ENCODE measurements at places on chromosomes 11 and 22.
A peak's percentile ranks its signal among the peaks of the same experiment; 100 is the strongest.

- no peak for DNase-seq
These were observed 29.1 kb downstream of the NFRKB start for GRCh38 chr11:129866311-129866710.

GRCh38 chr11:93984196-93984567, 37.0 kb upstream of the HEPHL1 start:
- DNase-seq: no peak

DNA sequence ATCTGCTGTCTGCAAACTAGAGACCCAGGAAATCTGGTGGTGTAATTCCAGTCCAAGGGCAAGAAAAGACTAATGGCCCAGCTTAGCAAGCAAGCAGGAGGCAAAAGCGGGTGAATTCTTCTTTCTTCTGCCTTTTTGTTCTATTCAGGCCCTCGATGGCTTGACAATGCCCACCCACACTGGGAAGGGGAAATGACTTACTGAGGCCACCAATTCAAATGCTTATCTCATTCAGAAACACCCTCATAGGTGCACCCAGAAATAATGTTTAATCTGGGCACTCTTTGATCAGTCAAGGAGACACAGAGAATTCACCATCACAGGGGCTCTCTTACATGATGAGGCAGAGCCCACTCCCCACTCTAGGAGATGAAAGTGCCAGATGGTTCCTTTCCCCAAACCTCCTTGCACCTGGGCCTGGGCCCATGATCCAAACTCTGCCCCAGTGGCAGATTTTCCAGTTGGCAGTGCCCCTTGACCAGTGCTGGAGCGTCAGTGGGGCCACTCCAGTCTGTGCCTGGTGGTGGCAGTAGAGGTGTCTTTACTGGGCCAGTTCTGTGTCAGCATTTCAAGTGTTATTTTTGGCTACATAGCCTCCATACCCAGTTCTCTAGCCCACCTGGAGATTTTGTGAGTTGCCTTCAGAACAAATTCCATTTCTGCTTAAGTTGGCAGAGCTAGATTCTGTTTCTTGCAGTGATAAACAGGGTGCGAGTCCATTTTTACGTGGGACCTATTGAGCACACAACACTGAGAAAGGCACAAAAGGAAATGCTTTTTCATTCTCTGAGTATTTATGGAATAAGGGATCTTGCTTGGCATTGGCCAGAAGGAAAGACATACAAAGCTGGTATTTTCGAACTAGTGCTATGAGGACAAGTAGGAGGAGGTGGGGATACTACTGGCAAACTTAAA, 7.5 kb downstream of the ELMOD1 start:
- no peak for DNase-seq

GRCh38 chr11:45028911-45029682, 78.4 kb upstream of the TP53I11 start:
- DNase-seq: no peak

DNA sequence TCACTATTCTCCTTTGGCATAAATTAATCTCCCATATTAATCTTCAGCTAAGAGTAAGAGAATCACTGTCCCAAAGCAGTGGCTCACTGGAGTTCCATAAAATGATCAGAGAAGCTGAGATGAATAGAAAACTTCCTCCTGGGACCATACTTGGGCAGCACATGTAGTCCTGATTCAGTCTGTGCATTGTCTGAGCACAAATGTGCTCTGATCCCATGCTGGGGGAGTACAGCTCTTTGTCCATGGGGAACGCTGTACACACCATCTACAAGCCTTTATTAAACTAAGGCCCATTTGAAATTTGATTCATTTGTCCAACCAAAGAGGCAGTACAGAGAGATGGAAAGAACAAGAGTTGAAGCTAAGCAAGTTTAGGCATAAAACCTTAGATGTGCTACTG, 147.4 kb upstream of the PGR start:
- DNase-seq: no peak

GRCh38 chr11:12417691-12418611, 40.6 kb downstream of the PARVA start:
- DNase-seq: no peak

GRCh38 chr11:58301576-58301975, 33.5 kb upstream of the OR10W1 start:
- DNase-seq: no peak

DNA sequence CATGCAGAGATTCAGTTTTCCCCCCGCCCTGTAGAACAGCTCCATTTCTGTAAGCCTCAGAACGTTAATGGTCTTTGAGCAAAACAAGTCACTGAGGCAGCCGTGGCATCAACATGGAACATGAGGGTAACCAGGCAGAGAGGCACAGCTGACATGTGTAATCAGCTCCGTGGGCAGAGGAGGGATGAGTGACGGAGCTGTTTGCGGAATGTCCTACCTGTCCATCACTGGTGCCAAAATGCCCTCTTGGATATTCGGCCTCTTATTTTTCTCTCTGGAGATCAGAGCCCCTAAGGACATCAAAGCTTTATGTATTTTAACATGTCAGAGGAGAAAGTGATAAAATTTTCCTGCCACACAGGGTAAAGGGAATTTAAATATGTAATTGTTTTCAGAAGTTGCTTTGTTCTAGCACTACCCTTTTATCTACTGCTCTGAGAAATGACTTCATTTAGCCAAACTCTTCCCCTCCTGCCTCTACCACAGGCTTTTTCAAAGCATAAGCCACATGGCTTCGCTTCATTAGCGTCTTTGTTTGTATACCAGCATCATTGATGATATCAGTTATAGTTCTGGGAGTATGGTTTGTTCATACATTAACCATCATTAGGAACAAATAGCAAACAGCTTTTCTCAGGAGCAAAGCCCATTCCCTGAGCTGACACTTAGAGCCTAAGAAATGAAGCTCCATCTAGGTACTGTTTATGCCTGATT, 32.9 kb downstream of the C11orf71 start:
- DNase-seq: no peak

- DNase-seq: peak; percentile 67
These were observed 57.0 kb downstream of the LRRC74B start for GRCh38 chr22:21102659-21103267.

DNA sequence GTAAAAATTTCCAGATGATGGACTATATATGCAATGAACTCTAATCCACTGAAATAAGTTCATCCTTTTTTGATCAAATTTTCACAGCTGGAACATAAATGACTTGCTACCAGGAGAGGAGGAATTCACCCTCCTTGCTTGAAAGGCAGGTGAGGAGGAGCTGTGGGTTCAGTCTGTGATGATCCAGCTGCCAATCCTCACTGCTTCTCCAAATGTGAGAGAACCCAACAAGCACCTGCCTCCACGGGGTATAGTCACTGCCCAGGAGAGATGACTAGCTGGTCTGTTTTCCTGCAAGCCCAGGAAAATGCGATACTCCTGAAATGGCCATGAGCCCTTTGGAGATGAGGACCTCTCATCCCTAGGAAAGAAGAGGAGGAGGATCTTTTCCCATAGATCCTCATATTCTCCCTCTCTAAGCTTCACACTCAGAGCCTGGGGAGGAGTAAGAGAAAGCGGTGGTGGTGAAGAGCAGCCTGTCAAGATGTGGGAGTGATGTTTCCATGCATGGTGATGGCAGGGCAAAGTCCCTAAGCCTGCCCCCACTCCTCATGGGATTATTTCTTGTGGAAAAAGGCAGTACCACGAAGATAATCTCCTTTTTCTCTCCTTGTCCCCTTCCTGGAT, 77.9 kb upstream of the USP47 start:
- no peak for DNase-seq

DNA sequence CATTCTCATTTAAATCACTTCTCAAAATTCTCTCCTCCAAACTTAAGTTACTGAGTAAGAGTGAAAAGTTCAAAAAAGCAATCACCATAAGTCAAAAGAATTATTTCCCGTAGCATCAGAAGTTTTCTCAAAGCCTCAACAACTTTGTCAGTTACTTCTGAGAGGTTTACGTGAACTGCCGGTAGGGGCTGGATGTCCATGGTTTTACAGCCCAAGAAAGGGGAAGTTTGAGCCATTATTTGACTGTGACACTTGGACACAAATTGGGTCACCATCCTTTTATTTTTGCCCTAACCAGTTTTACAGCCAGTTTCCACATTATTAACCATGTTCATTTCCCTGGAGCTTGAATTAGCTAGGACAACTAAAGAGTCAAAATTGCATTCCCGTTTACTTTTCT, 7.5 kb downstream of the POU2AF3 start:
- no peak for DNase-seq

GRCh38 chr22:39117585-39118191, 20.6 kb downstream of the APOBEC3H start:
- DNase-seq: peak; percentile 72

DNA sequence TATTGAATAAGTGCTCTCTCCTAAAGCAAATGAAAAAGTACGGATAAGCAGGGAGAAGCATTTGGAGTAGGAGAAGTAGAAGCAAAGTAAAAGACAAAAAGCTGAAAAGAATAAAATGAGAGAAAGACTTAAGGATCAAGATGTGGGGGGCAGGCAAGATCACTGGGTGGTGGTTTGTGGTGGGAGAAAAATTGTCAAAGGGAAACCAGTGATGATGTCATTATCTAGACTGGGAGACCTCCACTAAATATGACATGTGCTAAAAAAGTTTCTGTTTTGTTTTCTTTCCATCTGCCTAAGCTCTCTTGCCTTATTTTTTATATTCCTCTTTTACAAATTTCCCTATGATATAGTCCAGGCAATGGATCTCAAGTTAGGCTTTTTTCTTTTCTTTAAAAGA, 14.8 kb upstream of the MAML2 start:
- no peak for DNase-seq

- DNase-seq: no peak
These were observed 1046.1 kb downstream of the DLG2 start for GRCh38 chr11:84581083-84581482.

- DNase-seq: no peak
These were observed 194.1 kb upstream of the LARGE1 start for GRCh38 chr22:34114406-34114805.

DNA sequence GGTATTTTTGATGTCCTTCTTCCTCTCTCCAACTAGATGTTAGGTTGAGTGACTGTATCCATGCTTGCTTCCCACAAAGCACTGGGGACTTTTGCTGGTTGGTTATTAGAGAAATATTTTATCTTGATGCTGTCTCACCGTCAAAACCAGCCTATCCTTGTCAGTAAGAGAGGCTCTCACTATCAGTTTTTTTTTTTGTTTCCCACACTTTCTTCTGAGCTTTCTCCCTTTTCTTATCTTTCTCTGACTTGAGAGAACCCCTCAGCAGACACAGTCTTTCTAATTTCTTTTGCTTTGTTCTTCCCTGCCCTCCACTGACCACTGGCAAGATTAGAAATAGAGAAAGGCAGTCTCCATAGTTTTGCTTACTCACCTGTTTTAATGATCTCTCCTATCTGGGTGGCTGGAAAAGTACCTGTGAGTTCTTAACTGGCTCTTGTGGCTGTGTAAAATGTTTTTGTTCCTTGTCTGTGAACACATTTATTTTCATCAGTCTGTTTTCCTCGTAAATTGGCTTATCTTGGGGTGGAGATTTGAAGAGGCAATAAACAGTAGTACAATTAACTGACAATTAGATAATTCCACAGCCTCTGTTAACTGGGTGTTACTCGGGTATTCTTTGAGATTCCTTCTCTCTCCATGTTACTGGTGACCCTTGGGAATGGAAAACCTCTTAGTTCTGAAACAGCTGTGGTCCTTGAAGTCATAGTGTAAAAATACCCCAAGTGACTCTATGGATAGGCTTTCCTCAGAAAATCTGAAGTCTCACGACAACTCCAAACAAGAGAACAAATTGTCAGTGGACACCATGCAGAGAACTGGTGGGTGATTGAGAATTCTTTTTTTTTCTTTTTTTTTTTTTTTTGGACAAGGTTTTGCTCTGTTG, at the start of gene NXPE1:
NXPE1 (minus strand) TSS at position 457 of the 886 bp plus-strand sequence. CDS start 8,680 bp downstream, outside the sequence.
- DNase-seq: no peak

- no peak for DNase-seq
These were observed 53.1 kb downstream of the GGTLC2 start for GRCh38 chr22:22697377-22698117.

DNA sequence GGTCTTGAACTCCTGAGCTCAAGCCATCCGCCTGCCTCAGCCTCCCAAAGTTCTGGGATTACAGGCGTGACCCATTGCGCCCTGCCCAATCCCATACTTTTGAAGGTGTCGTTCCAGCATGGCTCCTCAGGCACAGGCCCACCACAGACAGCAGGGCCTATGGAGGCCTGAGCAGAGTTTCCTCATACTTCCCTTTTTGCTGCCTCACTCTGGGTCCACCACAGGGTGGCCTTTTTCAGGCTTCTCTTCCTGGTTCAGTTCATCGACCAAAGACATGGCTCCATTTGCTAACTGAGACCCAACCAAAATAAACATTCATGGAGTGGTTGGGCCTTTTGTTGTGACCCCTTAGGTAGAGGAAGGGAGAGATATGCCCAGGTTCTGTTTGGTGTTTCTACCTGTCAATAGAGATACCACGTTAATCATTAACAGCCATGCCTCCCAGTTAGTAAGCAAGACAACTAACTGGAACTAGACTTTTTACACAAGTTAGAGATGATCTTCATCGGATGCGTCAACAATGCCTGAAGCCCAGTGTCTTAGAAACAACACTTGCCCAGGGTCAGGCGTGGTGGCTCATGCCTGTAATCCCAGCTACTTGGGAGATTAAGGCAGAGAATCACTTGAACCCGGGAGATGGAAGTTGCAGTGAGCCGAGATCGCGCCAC, 35.1 kb downstream of the TRIOBP start:
- no peak for DNase-seq

DNA sequence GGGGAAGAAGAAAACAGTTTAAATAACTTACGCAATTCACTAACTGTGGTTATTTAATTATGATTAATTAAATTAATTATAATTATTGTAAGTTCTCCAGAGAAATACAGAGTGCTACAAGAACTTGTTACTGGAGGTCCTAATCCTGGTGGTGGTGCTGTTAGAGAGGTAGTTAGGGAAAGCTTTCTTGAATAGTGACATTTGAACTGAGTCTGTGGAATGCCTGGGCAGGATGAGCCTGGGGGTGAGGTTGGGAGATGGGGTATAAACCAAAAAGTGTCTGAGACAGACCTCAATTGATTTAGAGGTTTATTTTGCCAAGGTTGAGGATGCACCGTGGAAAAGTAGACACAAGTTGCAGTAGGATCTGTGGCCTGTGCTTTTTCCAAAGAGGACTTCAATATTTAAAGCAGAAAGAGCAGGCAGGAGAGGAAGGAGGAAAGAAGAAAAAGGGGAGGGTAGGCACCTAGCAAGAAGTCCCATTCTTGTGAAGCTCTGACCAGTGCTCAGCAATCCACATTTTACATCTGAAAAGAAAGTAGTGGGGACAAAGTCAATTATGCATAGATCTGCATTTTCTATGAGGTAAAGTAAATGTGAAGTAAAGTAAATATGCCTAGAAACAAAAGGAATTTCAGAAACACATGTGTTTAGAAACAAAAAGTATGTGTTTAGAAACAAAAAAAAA, 4.4 kb upstream of the ZNF202 start:
- DNase-seq: no peak

DNA sequence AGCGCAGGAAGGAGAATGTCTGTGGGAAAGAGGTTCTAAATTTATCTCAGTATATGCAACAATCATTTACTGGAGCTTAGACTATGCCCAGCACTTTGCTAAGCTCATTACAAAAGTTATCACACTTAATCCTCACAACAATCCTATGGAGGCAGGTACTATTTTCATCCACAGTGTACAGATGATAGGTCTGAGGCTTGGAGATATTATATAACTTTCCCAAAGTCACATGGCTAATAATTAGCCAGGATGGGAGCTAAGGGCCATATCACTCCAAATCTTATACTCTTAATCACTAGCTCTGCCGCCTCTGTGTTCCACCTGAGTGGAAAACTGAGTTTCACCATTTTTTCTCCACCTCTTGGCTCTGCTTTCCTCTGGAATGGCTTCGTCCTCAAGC, 47.3 kb upstream of the CAPRIN1 start:
- DNase-seq: no peak

GRCh38 chr11:72630104-72630852, 43.9 kb downstream of the PDE2A start:
- no peak for DNase-seq

GRCh38 chr22:43561415-43562178, 149.8 kb downstream of the MPPED1 start:
- DNase-seq: no peak
